ENCODE measurements at places on chromosomes 4 and X.
A peak's percentile ranks its signal among the peaks of the same experiment; 100 is the strongest.

DNA sequence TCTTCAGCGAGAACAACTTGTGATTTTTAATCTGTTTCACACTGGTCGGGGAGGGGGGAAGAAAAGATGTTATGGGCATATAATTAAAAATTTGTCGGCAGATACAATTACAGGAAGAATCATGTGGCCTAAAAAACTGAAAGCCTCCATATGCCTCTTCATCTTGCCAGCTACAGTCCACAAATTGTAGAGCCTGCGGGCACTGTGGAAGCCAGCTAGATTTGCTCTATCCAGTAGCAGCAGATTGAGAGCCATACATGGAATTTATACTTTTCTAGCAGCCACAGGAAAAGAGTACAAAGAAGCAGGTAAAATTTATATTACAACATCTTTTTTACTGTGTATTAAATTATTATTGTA lies 147.3 kb downstream of the TBL1X start:
- H3K4me3 ChIP-seq = no peak overlapping the region
- no peak overlapping the region for H3K27ac ChIP-seq
- no peak for DNase-seq
- no peaks in the 10 kb centered on the region for H3K4me1 ChIP-seq

DNA sequence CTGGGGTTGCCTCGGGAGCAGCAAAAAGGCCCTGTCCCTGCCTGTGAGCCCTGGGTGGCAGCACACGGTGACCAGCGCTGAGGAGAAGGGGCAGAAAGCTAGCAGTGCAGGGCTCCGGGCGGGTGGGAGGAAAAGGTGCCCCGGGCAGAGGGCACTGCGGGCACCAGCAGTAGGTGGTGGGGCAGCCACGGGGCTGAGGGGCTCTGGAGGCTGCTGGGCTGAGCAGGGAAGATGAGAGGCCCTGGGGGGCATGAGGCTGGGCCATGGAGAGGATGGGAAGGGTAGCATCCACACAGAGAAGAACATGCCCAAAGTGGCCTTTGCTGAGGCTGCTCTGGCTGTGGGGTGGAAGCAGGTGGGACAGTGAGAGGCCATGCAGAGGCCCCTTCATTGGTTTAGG lies 67.5 kb upstream of the NKX1-1 start:
- H3K4me1 ChIP-seq = no peaks in the 10 kb centered on the region
- no peak overlapping the region for H3K4me3 ChIP-seq
- no peak for DNase-seq
- no peaks in the 10 kb centered on the region for H3K36me3 ChIP-seq
- no peaks in the 10 kb centered on the region for H3K27me3 ChIP-seq
- no peak overlapping the region for H3K27ac ChIP-seq

- peaks cover 4% of the 10 kb centered on the region for H3K4me1 ChIP-seq
- peak; percentile 3 for DNase-seq
- H3K4me3 ChIP-seq = no peak overlapping the region
- no peaks in the 10 kb centered on the region for H3K27me3 ChIP-seq
- no peaks in the 10 kb centered on the region for H3K36me3 ChIP-seq
Observed at GRCh38 chr4:40314951-40315350, 20.2 kb upstream of the CHRNA9 start.

GRCh38 chrX:115047715-115048114 lies 30.3 kb upstream of the IL13RA2 start:
- no peaks in the 10 kb centered on the region for H3K27me3 ChIP-seq
- no peaks in the 10 kb centered on the region for H3K36me3 ChIP-seq
- DNase-seq = no peak
- H3K4me1 ChIP-seq = no peaks in the 10 kb centered on the region
- H3K27ac ChIP-seq = no peak overlapping the region

GRCh38 chr4:76968937-76969336 lies 19.4 kb downstream of the SEPTIN11 start:
- DNase-seq = no peak
- H3K27ac ChIP-seq = no peak overlapping the region
- no peaks in the 10 kb centered on the region for H3K36me3 ChIP-seq
- H3K4me3 ChIP-seq = no peak overlapping the region
- H3K27me3 ChIP-seq = no peaks in the 10 kb centered on the region

DNA sequence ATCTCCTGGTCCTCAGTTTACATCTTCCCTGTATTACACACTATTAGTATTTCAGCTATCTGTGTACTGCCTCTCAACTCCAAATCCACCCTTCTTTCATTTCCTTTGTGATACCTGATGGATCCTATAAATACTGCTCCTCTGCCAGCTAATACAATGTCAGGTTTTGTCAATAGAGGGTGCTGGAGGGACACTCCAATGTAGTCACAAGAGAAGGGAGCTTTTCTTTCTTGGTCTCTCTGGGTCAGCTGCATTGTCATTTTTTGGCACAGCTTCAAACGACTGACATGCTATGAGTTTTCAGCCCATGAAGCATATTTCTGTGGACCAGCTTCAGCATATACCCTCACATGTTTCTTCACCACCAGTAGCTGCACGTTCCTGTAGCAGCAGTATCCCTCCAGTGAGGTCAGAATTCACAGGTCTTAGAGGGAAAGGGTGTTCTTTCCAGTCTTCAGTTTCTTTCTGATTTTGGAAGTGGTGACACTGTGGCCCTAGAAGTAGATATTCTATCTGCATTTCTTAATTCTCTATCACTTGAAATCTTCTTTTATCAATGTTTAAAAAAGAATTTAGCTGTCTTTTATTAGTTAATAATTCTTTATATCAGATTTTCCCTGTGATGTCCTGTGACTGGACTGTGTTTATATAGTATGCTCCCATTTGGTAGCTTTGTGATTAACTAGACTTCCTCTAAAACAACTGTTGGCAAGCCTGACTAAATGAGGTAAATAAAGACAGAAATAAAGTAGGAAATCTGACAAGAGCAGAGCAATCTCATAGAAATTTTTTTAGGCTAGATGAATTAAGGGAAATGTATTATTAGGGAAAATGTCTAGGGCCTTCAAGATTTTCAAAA lies 60.6 kb downstream of the GABRA2 start:
- no peaks in the 10 kb centered on the region for H3K4me1 ChIP-seq
- peak; percentile 74 for DNase-seq
- no peaks in the 10 kb centered on the region for H3K27me3 ChIP-seq
- H3K4me3 ChIP-seq = no peak overlapping the region
- no peaks in the 10 kb centered on the region for H3K36me3 ChIP-seq
- no peak overlapping the region for H3K27ac ChIP-seq

DNA sequence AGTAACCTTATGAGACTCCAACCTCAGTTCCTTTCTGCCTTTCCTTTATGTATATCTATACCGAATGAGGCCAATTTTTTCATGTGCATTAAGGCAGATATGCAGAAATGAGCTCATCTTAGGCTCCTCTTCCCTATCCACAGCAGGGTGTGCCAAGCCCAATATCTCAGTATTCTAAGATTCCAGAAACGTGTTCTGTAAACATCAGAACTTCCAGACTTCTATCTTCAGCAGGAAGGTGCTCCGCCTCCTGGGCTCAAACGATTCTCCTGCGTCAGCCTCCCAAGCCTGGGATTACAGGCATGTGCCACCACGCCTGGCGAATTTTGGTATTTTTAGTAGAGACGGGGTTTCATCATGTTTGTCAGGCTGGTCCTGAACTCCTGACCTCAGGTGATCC lies 31.0 kb upstream of the CCNG2 start:
- no peaks in the 10 kb centered on the region for H3K27me3 ChIP-seq
- H3K36me3 ChIP-seq = no peaks in the 10 kb centered on the region
- H3K4me3 ChIP-seq = no peak overlapping the region
- H3K27ac ChIP-seq = no peak overlapping the region
